Stimulated activated CD8-positive, alpha-beta memory T cell treated with anti-CD3 and anti-CD28 coated beads, Interleukin-7, amount 100 ng/mL, for 48 hours (primary cell): ENCODE measurements at places on chromosomes 2 and 18.

DNA sequence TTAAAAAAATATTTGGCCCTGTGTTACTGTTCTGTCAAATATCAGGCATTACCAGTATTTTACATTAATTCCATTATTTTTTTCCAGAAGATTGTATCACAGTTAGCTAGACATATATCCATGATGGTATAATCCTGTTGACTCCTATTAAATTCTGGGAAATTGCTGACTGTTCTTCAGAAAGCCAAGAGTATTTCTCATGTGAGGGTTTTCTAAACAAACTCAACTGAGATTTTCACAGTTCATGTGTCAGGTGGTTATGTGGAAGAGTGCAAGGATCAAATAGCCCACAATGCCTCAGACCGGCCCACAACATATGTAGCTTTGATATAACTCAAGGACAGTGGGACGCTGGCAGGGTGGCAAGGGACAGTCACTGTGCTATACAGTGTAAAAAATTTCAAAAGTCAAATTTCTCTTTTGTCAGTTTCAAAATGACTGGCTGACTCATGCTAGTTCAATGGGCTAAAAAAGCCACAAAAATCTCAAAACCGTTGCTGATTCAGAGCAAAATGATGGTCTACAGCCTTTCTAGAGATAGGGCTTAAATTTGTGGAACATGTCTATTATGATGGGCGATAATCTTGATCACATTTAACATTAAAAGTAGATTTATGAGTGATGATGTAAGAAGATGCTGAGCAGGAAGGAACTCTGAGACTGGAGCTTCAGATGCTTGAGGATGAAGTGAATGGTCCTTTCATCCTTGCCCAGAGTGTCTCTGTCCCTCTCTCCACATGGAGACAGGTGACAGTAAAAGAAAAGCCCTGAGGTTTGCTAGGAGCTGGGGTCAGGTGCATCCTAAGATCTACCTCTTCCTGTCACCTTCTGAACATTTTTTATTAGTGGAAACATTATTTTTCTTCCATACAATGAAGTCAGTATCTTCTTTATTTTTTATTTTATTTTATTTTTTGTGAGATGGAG lies 175.8 kb upstream of the PIEZO2 start:
- no peak for DNase-seq

DNA sequence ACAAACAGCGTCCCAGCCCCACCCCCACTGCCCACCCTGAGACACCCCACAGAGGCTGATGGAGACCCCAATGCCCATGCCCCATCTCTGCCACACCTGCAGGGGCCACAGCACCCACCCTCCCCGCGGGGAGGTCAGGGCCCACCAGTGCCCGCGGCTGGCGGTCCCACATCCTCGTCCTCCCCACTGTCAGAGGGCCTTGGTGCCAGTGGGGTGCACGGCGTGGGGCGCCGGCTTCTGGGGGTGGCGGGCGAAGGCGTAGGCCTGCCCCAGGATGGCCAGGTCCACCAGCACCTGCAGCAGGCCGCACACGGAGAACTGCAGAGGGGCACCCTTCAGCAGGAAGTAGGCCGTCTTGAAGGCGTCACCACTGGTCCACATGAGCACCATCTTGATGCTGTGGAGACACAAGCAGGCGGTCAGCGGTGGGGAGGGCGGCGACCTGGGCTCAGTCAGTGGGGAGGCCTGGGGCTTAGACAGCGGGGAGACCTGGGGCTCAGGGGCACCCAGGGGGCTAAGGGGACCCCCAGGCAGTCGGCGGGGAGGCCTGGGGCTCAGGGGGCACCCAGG lies 47.6 kb downstream of the SLC66A2 start:
- no peak for DNase-seq

DNA sequence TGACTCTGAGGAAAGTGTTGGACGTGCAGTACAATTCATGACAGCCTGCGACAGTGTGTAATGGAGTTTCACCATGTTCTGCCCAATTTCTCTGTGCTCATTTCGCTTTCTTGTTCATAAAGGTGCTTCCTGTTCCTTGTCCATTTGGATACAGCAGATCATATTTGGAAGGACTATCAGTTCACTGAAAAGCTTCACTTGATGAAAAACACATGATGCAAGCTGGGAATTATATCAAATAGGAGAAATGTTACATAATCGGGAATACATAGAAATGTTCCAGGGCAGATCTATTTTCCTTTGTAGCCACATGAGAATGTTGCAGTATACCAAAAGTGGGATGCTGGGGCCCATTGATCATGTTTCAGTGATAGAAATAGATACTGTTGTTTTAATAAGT lies 266.3 kb upstream of the SLC14A2 start:
- no peak for DNase-seq

- peak; percentile 43 for DNase-seq
These were observed 2.7 kb downstream of the STK16 start for GRCh38 chr2:219247678-219248642.

- no peak for DNase-seq
These were observed 120.2 kb downstream of the MEIS1 start for GRCh38 chr2:66555091-66555490.

DNA sequence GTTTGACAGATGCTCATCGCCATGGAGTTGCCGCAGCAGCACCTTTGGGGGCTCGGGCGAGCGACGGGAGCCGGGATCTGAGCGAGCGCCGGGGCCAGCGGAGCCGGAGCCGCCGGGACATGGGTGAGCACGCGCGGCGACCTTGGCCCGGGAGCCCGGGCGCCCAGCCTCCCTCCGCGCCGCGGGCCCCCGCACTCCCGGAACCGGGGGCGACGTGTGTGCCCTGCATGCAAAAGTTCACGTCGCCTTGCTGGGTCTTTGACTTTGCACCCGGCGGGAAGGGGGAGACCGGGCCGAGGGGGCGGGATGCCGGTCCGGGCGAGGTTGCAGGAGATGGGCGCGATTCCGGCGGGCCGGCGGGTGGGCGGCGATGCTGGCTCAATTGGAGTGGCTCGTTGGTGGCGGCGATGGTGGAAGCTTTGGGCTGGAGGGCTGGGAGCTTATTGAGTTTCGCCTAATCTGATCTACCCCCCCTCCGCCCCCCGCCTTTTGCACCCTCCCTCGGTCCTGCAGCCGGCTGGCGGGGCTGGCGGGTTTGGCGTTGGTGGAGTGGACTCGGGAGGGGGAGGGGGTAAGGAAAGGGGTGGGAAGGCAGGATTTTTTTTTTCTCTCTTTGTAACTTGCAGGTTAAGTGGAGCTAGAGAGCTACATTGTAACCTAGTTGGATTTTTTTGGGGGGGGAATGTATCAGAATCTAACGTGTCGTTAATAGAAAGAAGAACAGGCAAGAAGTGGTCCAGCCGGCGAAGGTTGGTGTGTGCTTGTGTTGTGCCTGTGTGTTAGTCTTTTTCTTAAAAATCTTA lies at the start of gene SETBP1:
SETBP1 (plus strand) TSS at position 616 of the 803 bp plus-strand sequence. CDS start 20,459 bp downstream, outside the sequence.
- DNase-seq: peak; percentile 31

GRCh38 chr18:58544179-58544578 lies 84.7 kb downstream of the ALPK2 start:
- no peak for DNase-seq

GRCh38 chr2:44537264-44537663 lies 175.5 kb downstream of the CAMKMT start:
- DNase-seq: no peak

GRCh38 chr2:217794133-217794986 lies 208.4 kb downstream of the TNS1 start:
- DNase-seq: no peak

DNA sequence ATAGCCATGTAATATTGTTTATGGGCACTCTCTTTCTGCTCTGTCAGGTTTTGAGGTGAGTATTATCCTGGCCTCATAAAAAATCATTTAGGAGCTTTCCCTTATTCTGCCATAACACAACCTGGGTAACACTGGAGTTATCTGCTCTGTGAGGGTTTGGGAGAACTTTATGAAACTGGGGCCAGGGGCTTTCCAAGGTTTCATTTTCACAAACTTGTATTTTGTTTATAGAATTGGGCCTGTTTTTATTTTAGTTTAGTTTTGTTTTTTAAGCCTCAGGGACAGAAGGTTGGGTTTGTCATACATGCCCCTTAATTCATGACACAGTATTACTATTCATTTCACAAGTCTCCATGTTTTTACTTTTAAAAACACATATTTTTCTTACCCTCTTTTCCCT lies 83.5 kb downstream of the IRS1 start:
- no peak for DNase-seq

DNA sequence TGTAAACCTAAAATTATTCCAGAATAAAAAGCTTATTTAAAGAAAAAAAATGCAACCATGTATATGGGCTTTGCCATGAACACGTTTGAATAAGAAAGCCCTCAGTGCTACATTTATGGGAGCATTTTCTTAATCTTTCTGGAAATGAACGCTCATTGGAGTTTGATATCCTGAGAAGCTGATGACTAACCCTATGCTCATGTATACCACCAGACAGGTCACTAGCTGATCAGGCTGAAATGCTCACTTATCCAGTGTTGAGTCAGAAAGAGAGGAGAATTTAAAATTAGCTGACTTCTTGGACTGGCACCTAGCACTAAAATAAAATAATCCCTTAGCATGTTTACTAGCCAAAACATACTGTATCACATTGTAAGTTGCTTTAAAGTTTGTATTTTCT lies 254.9 kb upstream of the SIX3 start:
- no peak for DNase-seq

DNA sequence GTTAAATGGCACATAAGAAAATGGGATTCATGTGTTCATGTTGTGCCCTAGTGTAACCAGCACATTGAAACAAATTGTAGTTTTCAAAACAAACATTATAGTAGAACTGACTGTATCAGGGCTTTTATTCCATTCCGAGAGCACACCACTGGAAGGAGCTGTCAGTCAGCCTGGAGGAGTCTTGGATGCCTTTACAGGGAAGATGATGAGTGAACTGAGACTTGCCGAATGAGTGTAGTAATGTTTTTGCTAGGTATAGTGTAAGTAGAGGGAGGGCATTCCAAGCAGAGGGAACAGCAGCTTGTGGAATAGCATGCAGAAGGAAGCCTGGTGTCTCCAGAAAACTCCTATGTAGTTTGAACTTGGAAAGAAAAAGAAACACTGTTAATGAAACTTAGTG lies 183.5 kb downstream of the MCFD2 start:
- DNase-seq: no peak

DNA sequence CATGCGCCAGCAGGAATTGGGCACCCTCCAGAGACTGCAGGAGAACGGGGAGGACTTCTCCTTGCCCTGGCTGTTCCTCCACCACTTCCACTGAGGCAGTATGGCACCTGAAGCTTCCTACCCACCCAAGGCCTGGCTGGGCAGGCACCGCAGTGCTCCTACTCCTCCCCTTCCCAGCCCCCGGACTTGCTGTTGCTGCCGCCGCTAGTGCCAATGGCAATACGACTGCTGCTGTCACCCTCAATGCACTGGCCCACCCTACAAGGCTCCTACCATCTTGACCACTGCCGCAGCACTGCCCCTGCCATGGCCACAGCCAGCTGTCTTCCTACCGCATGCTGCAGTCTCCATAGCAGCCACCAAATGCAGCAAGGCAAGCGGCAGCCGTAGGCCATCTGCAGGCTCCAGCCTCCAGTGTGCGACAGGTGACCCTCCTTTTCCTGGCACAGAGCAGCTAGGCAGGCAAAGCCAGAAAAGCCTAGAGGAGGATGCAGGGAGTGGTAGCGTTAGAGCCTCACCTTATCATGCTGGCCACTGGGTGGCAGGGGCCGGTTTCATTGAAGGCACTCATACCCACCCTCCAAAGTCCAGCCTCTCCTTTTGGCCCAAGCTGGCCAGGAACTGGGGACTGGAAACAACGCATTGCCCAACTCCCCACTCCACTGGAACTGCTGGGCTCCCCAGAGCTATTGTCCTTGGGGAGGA lies 47.4 kb upstream of the ANKRD62 start:
- DNase-seq: no peak

DNA sequence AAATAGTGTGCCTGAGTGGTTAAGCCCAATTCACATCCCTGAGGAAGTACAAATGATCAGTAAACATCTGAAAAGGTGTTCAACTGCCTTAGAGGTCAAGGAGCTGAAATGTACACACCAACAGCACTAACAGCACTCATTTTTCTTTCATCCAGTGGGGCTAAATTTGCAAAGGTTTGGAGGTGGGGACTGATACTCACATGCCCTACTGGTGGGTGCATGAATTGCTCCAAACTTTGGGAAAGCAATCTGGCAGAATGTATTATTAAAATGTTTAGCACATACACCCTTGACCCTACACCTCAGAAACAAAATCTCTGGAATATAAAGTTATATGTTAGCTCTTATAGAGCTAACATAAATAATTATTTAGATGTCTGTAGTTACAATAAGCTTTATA lies 19.0 kb upstream of the FAM178B start:
- DNase-seq: no peak

DNA sequence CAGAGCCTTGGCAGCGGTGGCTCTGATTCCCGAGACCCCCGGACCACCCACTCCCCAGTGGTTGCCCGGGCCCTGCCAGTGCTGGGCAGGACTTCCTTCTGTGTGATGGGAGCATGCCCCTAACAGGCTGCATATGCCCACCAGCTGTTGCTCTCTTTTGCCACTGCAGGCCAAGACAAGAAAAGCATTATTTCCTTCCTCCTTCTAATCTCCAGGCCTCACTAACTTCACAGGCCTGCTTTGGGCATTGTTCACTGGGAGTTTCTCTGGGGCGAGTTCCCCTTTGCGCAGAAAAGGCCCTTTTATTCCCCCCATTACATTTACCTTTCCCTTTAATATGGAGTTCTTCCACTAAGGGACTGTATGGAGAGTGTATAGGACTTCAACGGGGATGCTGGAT lies 249.1 kb upstream of the SIX2 start:
- no peak for DNase-seq

DNA sequence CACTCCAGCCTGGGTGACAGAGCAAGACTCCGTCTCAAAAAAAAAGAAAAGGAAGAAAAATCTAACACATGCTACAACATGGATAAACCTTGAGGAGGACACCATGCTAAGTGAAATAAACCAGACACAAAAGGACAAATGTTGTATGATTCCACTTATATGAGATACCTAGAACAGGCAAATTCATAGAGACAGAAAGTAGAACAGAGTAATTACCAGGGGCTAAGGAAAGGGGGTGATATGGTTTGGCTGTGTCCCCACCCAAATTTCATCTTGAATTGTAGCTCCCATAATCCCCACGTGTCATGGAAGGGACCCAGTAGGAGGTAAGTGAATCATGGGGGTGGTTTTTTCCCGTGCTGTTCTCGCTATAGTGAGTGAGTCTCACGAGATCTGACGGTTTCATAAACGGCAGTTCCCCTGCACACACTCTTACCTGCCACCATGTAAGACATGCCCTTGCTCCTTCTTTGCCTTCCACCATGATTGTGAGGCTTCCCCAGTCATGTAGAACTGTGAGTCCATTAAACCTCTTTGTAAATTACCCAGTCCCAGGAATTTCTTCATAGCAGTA lies 91.4 kb upstream of the CABLES1 start:
- no peak for DNase-seq

DNA sequence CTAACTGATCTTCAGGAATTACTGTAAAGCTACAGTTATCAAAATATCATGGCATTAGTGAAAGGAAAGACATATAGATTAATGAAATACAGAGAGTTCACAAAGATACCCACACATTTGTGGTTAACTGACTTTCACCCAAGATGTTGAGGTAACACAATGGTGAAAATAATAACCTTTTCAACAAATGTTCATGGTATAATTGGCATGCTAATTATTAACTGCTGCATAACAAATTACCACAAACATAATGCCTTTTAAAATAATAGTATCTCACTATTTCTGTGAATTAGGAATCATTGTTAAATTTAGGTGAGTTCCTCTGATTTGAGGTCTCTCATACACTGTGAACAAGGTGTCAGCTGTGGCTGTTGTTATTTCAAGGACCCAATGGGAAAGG lies 1493.1 kb upstream of the ACVR2A start:
- no peak for DNase-seq

- DNase-seq: no peak
These were observed 240.4 kb downstream of the PLCL1 start for GRCh38 chr2:198044777-198045176.

- no peak for DNase-seq
These were observed 2.7 kb downstream of the BIN1 start for GRCh38 chr2:127104166-127104660.

- DNase-seq: no peak
These were observed 926.4 kb upstream of the FANCL start for GRCh38 chr2:59167514-59167913.
